ENCODE measurements at places on chromosomes 4 and X. TPM values are rescaled to one million over a fixed set of nuclear protein-coding genes. Genes with fewer than 3 reads are reported as not detected.

The STATH gene
- total RNA-seq: not detected

The BTC gene
- 2.4 TPM for total RNA-seq

The CA5B gene
- 7.6 TPM for total RNA-seq

The SLC10A4 gene
- 0.13 TPM for total RNA-seq

The RTL3 gene
- not detected for total RNA-seq

The GRIA3 gene
- total RNA-seq: 0.51 TPM

The FDCSP gene
- total RNA-seq: not detected

The ZAR1 gene
- total RNA-seq: not detected

The FAM184B gene
- total RNA-seq: not detected

The ADAM29 gene
- not detected for total RNA-seq

The DOK7 gene
- 1.0 TPM for total RNA-seq

The TSPAN7 gene
- 1.1 TPM for total RNA-seq

The SHISA3 gene
- total RNA-seq: not detected

The HS6ST2 gene
- total RNA-seq: 16.8 TPM

The SPANXD gene
- not detected for total RNA-seq

The DRP2 gene
- total RNA-seq: not detected

The USP17L19 gene
- total RNA-seq: not detected

The CXorf49 gene
- not detected for total RNA-seq

The TIGD2 gene
- total RNA-seq: 9.2 TPM

The CTAG1B gene
- not detected for total RNA-seq

The HHIP gene
- not detected for total RNA-seq

The FGF13 gene
- total RNA-seq: 1.2 TPM

The ABCG2 gene
- under 0.01 TPM for total RNA-seq

The CDS1 gene
- total RNA-seq: 28.2 TPM

The GPR78 gene
- total RNA-seq: 0.51 TPM

The SLC30A9 gene
- total RNA-seq: 49.4 TPM

The MAGEC2 gene
- total RNA-seq: not detected

The LIMCH1 gene
- 5.2 TPM for total RNA-seq

The FGFRL1 gene
- total RNA-seq: 14.7 TPM

The NOX1 gene
- total RNA-seq: not detected

The ADH1B gene
- 0.26 TPM for total RNA-seq

The ATOH1 gene
- total RNA-seq: not detected

The MAGEA2B gene
- total RNA-seq: not detected

The STOX2 gene
- 2.4 TPM for total RNA-seq

The FAM47A gene
- total RNA-seq: not detected

The CENPVL1 gene
- total RNA-seq: not detected

The HAND2 gene
- 1.1 TPM for total RNA-seq

The ARMCX4 gene
- total RNA-seq: 0.79 TPM

The BEND4 gene
- not detected for total RNA-seq

The NXT2 gene
- total RNA-seq: 13.2 TPM

The TRAM1L1 gene
- 0.26 TPM for total RNA-seq

The P2RY4 gene
- total RNA-seq: 0.13 TPM

The CNGA1 gene
- total RNA-seq: 1.6 TPM

The GPAT3 gene
- total RNA-seq: 4.5 TPM

The EIF1AX gene
- total RNA-seq: 29.2 TPM

The TBX22 gene
- total RNA-seq: not detected

The TMPRSS11F gene
- 2.3 TPM for total RNA-seq

The RNF128 gene
- total RNA-seq: 32.1 TPM

The PRSS48 gene
- not detected for total RNA-seq

The BEX4 gene
- total RNA-seq: 10.3 TPM

The WDR44 gene
- total RNA-seq: 7.1 TPM

The GPRASP3 gene
- total RNA-seq: 2.6 TPM

Data from bronchial epithelial cell (primary cell).